ENCODE measurements at places on chromosomes 1 and 21. TPM values are rescaled to one million over a fixed set of nuclear protein-coding genes. Genes with fewer than 3 reads are reported as not detected.
A peak's percentile ranks its signal among the peaks of the same experiment; 100 is the strongest.

- no peak for DNase-seq
Observed at GRCh38 chr1:31170486-31170735, 69.3 kb downstream of the NKAIN1 start.

DNA sequence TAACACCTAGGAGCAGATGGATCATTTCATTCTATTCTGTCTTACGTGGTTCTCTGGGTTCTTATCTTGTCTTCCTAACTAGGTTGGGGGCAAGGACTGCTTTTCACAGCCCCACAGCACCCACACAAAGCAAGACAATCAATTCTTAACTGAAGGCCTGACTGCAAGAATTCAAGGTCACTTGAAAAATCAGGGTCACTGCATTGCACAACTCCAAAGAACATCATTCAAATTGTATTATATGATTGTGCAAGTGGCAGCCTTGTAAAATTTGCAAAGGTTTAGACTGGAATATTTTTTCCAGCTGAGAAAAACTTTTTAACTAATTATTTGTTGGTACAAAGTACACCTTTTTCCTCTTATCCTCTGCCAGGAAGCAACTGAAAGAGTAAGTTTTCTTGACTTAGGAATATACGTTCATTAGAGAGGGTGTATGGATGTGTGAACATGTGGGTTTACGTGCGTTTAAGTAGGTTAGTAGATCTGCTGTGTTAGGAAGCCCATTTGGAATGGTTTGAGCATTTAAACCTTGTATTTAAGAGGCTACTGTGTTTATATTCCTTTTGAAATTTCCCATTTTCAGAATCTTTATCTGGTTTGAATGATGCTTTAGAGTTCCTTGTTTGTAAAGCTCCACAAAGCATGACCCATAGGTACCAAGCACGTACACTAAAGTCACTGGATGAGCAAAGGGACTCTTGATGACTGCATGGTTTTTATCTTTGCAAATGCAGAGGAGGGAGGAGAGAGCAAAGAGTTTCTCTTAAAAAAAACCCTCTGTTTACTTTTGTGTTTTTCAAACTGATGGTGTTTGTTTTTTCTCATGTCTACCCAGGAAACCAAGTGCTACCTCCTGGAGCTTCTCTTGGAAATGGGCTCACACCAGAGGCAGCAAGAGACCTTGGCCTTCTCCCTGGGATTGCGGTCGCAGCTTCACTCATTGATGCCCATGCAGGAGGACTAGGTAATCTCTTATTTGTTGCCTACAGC lies 214.9 kb downstream of the FGGY start:
- no peak for DNase-seq

GRCh38 chr1:227234998-227235405 lies 83.3 kb downstream of the CDC42BPA start:
- DNase-seq: peak; percentile 9

DNA sequence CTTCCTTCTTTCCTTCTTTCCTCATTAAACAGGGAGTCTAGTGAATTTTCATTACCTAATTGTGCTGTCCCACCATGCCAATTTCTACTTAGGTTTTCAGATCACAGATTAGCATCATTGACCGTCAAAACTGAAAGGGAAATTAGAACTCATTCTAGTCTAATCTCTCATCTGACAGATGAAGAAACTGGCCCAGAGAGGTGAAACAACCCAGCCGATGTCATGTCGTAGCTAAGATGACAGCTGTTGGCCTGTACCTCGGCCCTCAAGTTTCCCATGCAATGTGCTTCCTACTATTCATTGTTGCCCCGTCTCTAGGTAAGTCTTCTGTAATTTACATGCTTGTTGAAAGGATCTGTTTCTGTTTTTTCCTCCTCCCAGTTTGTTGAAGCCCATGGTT lies 128.2 kb upstream of the KIAA0040 start:
- no peak for DNase-seq

DNA sequence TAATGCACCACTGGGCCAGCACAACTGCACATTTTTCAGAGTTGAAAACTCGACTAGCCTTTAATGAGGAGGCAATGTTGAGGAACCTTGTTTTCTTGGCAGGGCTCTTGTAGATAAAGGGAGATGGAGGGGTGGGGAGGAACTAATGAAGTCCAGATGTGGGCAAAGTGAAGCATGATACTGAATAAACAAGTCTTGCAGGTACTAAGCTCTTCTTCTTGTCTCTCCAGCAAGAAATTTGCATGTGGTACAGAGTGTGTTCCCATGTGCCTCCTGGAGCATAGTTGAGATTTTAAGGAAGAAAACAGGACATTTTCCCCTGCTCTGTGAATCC lies 47.0 kb downstream of the PLPP3 start:
- DNase-seq: peak; percentile 37

GRCh38 chr1:44348061-44348485 lies 7.0 kb downstream of the ERI3 start:
- no peak for DNase-seq

GRCh38 chr1:87451229-87451920 lies 122.7 kb downstream of the LMO4 start:
- DNase-seq: no peak

GRCh38 chr1:13826591-13826990 lies 126.6 kb downstream of the PRDM2 start:
- no peak for DNase-seq

GRCh38 chr1:97042551-97042950 lies 321.0 kb downstream of the PTBP2 start:
- no peak for DNase-seq

DNA sequence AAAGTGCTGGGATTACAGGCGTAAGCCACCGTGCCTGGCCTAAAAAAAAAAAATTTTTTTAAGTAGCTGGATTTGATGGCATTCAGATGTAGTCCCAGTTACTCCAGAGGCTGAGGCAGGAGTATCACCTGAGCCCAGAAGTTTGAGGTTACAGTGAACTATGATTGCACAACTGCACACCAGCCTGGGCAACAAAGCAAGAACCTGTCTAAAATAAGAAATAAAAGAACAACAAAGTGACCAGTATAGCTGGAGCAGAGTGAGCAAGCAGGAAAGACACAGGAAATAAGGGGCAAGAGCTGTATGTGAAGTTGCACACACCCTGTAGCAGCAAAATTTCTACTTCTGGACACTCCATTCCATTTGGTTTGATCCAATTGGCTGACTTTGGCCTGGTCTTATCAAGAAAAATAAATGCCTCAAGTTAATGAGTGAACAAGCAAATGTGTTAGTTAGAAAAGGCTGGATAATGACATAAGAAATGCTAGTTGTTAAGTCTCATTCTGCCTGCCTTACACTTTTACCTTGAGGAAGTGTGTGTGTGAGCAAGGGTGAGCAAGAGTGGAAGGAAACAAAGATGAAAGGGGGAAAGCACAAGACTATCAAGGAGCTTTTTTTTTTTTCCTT lies 7.9 kb downstream of the ATP5IF1 start:
- no peak for DNase-seq

DNA sequence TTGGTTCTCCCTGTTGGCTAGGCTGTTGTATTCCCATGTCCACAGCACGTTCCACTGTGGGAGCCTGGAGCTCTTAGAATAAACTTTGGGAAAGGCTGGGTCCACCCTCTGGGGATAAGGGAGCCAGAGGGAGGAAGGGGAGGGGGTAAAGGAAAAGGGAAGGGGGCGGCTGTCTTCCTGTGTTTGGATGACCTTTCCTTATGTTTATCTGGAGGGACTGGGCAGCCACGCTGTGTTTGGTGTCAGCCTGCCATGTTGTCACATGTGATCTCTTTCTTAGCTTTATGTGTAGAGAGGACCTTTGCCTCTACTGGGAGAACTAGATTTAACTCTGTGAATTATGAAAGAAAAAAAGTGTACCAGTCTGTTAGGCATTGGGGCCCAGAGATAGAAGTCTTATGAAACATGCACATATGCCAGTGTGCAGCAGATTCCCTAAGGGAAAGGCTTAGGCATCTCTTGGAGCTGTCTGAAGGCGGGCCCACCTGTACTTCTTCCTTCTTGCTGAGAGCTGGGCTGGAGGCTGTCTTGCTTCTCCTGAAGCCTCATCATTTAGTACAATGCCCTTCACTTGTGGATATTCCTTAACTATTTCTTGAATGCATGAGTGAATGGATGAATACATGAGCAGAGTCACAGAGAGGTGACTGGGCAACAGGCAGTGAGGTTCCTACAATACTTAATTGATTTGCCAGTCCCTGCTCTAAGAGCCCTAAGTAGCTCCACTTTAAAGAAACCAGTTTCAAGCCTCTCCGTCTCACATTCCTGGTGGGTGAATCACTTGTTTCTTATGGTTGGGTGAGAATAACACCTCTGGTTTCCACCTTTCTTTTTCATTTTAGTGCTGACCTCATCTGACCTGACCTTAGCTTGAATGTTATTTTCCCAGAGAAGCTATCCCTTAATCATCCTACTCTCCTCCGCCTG lies 62.5 kb upstream of the ARHGAP29 start:
- DNase-seq: no peak

GRCh38 chr1:86472767-86473166 lies 4.0 kb downstream of the CLCA1 start:
- no peak for DNase-seq

- no peak for DNase-seq
Observed at GRCh38 chr1:190205713-190206112, 272.0 kb downstream of the BRINP3 start.

DNA sequence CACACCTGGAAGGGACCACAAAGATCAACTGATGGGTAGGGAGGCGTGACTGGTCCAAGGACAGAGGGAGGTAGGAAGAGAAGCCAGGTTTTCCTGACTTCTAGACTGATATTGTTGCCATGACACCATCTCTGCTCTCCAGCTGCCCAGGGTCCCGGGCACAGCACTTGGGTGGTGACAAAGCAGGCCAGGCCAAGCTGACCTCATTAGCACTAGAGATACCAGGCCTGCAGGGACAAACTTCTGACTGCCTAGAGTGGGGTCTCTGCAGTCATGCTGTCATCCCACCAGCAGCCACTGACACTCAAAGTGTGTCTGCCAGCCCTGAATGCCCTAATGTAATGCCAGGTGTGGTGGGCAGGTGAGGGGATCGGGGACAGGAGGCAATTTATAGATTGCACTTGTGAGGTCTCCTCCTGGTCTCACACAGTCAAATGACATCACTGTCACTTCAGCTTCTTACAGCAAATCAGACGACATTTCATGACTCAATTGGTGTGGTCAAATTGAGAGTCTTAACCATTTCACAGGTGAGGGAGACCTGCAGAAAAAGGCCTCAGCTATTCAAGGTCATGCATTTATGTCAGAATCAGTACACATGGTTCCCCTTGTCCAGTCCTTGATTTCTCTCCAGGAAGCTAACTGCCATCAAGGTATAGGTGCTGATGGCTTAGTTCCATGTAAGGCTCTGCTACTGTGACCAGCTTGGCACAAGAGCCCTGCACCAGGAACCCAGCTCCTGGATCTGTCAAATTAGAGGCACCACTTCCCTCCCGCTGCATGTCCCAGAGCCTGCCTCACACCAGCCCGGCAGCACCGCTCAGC lies 2.7 kb downstream of the SLC9A1 start:
- no peak for DNase-seq

DNA sequence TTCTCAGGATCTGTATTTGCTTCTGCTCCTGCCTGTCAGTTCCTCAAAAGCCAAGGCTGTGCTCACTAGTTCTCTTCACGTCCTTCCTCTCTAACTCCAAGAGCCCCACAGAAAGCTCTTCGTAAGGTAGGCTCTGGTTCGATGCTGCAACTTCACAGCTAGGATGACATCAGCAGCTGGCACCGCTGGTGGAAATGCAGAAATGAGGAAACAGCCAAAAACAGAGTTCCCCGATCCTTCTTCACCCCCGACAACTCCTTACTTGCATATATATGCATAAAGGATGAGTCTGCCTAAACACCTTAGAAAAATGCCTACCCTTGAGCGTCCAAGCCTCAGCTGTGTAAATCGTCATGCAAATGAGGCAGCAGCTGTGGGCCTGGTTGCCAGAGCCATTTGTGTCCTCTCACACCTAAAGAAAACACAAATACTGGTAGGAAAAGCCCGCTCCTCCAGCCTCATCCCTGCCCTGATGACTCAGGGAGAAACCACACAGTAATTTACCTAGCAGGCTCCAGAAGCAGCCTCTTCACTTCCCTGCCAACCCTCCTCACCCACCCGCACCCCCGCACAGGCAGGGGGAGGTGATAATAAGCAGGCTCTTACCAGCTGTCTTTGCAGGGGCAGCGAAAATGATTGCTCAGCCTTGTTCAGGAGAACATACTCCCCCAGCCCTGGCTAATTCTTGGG lies 28.2 kb downstream of the BATF3 start:
- no peak for DNase-seq

DNA sequence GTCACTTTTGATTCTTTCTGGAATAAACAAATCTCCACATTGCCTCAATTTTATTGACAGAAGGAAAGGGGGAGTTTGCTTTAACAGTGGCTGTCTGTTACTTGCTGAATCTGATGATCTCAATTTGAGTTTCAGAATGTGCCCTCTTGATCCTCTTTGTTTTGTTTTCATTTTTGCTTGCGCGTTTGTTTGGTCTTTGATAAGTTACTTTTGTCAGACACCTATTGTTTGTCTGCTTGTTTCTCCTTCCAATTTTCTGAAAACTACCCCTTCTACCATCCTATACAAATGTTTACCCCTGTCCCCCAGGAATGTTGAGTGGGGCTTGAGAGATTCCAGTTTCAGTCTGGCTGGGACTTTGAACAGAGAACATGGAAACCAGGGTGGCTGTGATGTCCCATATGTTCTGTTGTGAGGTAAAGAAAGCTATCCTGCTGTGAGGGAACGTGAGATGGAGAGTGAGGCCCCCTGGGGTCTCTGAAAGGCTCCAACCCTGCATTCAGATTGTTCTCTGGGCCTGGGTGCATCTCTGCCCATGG lies 11.8 kb upstream of the XCL2 start:
- no peak for DNase-seq

DNA sequence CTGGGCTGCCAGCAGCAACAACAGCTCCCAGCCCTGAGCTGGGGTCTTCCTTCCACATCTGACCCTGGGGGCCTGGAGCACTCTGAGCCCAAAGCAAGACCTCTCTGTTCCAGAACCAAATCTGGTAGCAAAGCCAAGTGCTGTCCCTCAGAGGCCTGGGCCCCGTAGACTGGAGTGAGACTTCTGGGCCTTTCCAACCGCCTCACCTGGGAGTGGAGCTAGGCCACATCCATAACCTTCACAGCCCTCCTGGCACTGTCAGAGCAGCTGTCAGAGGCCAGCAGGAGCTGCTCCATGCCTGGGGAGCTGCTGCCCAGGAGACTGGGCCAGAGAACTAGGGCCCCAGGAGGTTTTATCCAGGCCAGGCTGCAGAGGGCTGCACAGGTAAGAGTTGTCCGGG lies 15.4 kb upstream of the SLC5A9 start:
- DNase-seq: no peak

The AKR7A3 gene
- 0.39 TPM for total RNA-seq

The OPRD1 gene
- total RNA-seq: 0.20 TPM

The LCE2A gene
- 1.2 TPM for total RNA-seq

The OR2M3 gene
- not detected for total RNA-seq

The PLEKHA6 gene
- 4.1 TPM for total RNA-seq

The SEC16B gene
- 9.6 TPM for total RNA-seq

All from skin of body (tissue), 3 donors.